ENCODE measurements at places on chromosomes 5 and 9.

DNA sequence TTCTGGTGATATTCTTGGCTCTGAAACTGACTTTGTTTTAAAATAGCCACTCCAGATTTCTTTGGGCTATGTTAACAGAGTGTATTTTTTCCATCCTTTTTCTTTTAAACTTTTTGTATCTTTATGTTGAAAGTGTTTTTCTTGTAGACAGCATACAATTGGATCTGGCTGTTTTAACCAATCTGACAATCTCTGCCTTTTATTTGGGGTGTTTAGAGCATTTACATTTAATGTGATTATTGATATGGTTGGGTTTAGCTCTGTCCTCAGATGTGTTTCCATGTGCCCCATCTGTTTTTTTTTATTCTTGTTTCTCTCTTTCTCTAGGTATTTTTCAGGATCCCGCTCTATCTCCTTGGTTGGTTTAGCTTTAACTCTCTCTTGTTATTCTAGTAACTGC lies 10.7 kb downstream of the SLC6A18 start:
- no peak for DNase-seq

- no peak for DNase-seq
These were observed 41.0 kb upstream of the EGFL7 start for GRCh38 chr9:136621734-136622093.

DNA sequence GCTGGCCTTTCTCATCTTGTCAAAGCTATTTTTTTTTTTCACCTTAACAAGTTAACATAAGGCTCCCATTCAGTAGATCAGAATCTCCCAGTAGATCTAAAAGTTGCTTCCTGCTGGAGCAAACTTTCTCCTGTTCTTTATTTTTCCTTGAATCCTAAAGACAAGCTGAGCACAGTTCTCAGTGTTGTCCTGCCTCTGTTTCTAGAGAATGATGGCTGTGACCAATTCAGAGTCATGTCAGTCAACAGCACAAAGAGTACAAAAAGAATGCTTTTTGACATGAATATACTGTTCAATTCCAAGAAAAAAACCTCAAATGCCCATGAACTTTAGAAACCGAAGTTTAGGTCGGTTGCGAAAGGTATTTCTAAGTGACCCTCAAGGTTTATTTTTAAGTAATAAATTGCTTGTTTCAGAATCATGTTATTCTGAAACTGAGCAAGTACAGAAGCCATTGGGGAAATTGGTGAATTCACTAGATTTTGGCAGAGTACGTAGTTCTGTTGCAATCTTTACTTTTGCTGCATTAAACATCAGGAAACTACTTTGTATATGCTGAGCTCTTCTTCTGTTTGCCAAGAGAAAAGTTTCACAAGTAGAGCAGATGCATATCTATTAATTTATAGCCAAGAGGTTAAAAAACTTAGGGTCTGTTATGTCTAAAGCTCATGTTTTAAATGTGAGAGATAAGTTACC lies 161.7 kb upstream of the RPS23 start:
- no peak for DNase-seq

GRCh38 chr9:132026932-132027585 lies 52.6 kb downstream of the MED27 start:
- no peak for DNase-seq

DNA sequence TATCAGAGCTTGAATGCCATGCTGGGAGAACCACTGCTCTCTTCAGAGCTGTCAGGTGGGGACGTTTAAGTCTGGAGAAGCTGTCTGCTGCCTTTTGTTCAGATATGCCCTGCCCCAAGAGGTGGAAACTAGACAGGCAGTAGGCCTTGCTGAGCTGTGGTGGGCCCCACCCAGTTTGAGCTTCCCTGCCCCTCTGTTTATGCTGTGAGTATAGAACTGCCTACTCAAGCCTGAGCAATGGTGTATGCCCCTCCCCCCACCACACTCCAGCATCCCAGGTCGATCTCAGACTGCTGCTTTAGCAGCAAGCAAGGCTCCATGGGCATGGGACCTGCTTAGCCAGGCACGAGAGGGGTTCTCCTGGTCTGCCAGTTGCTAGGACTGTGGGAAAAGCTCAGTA lies 362.3 kb downstream of the FAM170A start:
- no peak for DNase-seq

DNA sequence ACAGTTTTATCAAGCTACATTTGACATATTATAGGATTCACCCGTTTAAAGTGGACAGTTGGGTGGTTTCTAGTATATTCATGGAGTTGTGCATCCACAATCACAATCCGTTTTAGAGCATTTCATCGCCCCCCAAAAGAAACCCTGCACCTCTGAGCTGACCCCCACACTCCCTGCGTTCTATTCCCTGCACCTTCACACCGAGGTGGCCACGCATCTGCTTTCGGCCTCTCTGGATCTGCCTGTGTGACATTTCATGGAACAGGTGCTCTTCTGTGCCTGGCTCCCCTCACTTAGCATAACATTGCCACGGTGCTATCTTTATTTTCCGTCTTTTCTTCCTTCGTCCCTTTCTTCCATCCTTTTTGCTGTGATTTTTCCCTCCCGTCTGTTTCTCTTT lies 32.7 kb downstream of the HRH2 start:
- DNase-seq = no peak

- DNase-seq = no peak
These were observed 37.7 kb downstream of the NSG2 start for GRCh38 chr5:174083056-174083827.

DNA sequence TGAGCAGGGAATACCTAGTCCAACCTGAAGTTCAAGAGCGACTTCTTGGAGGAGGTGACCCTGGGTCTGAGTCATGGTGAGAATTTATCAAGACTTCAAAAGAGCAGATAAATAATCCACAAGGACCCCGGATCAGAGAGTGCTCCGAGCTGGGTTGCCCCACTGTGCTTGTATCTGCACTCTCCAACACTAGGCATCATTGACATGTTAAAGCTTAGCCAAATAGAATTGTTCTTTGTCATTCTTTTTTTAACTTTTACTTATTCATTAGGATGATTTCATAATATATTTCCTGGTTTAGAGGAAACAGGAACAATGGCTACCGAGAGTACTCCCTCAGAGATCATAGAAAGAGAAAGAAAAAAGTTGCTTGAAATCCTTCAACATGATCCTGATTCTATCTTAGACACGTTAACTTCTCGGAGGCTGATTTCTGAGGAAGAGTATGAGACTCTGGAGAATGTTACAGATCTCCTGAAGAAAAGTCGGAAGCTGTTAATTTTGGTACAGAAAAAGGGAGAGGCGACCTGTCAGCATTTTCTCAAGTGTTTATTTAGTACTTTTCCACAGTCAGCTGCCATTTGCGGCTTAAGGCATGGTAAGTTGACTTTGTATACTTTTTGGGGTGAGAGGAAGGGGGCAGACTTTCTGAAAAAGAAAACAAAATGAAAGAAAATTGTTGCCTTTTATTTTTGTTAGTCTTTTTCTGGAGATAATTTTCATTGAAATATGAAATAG lies at the start of gene CARD6:
Gene CARD6 (plus strand): TSS at position 300 of the 738 bp plus-strand sequence. CDS start 16 bp downstream, at position 316.
- DNase-seq = no peak

DNA sequence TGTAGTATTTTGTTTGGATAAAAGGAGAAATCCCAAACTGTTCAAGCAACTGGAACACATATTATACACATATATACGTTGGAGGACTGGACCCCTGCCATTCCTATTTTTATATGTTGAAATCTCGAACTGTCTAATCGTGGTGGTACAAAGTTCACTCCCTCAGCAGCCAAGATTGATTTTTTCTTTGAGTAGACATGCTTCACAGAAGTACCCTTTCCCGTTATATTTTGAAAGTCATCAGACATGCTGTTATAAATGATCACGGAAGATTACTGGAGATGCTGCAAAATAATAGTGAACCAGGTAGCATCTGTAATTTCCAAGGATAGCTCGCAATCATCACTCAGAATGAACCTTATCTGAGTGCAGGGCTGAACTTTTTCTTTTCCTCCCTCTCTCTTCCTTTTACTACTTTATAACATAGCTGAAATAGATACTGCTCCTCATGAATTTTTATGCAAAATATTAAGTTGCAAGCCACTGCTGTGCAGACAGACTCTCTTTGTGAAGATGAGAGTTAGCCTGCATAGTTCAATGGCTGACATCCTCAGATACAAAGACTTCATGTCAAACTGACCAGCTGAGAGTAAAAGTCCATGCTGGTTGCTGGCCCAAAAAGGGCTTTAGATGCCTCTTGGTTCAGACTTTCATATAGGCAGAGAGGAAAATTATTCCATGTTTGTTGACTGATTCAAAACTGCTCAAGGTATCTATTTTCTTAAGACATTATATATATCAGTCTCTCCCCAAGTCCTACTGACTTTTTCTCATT lies 451.9 kb downstream of the TMEM38B start:
- no peak for DNase-seq

DNA sequence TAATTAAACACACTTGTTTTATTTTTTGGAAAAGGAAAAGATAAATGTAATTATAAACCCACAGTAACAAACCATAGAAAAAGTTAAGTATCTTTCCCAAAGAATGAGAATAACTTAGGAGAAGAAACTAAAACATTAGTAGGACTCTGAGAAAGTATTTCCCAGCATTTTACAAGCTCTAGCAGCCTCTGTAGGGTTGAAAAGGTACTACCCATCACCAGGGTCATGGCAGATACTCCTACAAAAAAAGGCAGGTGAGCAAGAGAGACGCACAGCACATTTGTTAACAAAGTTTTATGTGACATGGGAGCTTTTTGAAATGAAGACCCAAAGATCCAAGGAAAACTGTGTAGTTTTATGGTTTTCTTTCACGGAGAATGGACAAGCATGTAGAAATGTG lies 77.7 kb upstream of the FAM169A start:
- no peak for DNase-seq

DNA sequence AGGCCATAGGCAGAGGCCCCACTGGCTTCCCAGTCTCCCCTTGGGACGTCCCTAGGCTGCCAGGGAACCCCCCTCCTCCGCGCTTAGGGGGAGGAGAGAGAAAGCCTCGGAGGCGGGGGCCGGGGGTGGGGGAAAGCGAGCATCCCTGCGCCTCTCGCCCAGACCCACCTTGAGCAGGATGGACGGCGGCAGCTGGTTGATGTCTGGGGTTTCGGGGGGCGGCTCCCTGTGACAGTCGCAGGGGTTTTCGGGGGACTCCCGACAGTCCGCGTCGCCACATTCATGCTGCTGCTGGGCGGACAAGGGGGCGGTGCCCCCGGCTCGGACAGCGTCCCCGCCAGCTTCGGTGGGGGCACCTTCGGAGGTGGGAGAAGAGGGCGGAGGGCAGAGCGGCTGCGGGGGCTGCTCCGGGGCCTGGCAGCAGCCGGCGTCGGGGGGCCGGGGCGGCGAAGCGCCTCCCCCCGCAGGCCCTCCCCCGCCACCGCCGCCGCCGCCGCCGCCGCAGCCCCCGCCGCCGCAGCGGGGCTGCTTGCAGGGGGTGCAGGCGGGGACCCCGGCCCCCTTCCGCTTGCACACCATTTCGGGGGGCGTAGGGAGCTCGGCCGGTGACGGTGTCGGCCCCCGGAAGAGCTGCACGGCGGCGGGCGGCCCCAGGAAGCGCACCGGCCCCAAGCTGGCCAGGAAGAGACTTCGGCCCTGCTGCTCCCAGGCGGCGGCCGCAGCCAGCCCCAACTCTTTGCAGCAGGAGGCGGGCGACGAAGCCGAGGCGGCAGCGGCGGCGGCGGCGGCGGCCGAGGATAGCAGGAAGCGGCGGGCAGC lies 1.2 kb downstream of the FBXL17 start:
- peak; percentile 75 for DNase-seq

DNA sequence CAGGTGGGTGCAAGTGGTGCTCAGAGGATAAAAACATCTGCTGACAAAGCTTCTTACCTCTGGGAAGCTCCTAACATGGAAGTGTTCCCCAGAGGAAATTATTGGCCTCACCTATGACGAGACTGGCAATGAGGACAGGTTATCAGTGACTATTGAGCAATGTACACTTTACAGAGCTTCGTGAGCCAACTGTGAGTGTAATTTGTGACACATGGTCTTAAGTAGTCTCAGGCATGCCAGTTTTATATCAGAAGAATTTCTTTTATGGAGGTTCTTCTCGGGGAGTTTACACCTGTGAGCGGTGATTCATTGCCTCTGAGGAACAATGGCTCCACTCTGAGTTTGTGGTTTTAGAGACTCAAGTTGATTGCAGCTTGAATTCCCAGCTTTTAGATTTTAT lies 11.3 kb downstream of the ANKDD1B start:
- no peak for DNase-seq

- no peak for DNase-seq
These were observed 21.6 kb downstream of the JADE2 start for GRCh38 chr5:134547066-134547465.

DNA sequence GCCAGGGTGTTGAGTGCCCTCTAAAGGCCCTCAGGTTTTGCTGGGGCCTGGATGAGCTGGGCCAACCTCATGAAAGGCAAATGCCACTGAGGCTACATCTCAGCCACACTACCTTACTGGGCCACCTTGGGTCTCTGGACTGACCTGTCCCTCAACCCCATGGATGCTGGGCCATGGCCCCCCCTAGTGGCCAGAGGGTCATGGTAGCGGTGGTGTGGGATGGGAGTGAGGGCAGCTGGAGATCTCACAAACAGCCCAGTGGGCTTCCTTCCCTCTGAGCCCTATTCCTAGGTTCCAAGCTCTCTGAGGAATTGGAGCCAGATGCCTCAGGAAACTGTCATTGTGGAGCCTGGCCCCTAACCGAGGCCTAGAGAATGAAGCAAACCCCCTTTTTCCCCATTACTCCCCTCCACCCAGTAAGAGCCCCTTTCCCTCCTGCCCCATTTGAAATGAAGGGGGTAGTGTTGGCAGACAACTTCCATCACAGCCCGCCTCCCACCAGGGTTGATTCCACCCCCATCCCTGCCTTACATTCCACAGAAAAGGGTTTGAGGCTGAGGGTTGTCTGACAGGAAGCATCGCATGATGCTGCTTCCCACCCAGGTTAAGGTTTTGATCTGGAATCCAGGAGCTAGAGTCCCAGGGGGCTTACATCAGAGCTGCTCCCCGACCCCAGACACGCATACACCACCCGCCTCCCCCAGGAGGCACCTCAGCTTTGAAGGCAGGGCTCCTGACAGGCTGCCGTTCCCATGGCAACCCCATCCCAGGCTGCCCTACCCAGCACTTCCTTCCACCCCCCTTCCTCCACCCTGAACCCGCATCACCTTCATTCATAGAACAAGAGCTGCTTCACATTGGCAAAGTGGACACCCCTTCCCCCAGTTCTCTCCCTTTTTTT lies 63.9 kb downstream of the PCDH1 start:
- DNase-seq = peak; percentile 83

DNA sequence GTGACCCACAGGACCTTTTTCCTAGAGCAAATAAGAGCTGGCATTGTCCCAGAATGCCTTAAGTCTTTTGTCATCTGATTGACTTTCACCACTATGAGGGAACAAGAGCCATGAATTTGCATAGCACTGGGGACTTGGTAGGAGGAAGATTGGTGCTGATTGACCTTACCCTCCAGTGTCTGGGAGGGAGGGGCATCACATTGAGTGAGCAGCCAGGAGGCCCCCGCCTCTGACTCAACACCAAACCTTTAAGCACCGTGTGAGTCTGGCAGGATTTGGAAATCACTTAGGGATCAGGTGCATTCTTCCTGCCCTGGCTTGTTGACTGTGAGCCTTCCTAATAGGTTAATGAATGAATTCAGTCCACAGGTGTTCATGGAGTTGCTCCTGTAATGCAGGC lies 40.7 kb downstream of the WNK2 start:
- DNase-seq = no peak

DNA sequence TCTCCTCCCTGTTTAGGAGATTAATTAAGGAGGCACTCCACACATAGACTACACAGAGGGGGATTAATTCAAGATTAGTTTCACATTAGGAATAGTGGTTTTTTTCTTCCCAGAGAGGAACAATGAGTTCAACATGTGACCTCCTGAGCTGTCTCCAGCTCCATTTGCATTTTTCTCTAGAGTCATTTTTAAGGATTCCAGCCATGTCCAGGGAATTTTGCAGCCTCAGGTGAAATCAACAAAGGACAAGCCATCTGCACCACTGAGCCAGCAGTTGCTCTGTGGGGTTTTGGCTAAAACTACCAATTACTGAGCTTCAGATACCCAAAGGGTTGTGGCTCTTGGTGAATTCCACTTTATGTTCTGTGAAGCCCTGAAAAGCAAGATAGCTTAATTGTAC lies 258.5 kb upstream of the PPP1R2B start:
- DNase-seq = no peak

All from glutamatergic neuron (in vitro differentiated cells).